ENCODE measurements at places on chromosomes 16 and 17.

- no peak for DNase-seq
These were observed 30.1 kb upstream of the BAHCC1 start for GRCh38 chr17:81365148-81365600.

DNA sequence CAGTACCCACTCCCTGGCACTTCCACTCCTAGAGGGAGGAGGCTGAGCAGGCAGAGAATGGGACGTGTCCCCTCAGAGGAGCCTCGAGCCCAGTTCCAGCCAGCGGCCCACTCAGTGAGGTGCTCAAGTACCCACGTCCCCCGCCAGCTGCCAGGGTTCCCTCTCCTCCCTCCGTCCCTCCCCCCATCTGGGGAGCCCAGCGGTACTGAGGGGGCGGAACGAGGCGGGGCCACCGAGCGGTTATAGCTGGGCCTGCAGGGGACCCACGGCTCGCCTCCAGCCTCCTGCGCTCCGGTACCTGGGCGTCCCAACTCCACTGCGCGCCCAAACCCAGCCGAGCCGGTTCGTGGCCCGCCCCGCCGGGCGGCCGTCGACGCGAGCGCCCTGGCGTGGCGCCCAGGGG, at the start of gene NPW:
TSS of gene NPW (plus strand) at position 268 of the 403 bp plus-strand sequence.
- peak; percentile 63 for DNase-seq

DNA sequence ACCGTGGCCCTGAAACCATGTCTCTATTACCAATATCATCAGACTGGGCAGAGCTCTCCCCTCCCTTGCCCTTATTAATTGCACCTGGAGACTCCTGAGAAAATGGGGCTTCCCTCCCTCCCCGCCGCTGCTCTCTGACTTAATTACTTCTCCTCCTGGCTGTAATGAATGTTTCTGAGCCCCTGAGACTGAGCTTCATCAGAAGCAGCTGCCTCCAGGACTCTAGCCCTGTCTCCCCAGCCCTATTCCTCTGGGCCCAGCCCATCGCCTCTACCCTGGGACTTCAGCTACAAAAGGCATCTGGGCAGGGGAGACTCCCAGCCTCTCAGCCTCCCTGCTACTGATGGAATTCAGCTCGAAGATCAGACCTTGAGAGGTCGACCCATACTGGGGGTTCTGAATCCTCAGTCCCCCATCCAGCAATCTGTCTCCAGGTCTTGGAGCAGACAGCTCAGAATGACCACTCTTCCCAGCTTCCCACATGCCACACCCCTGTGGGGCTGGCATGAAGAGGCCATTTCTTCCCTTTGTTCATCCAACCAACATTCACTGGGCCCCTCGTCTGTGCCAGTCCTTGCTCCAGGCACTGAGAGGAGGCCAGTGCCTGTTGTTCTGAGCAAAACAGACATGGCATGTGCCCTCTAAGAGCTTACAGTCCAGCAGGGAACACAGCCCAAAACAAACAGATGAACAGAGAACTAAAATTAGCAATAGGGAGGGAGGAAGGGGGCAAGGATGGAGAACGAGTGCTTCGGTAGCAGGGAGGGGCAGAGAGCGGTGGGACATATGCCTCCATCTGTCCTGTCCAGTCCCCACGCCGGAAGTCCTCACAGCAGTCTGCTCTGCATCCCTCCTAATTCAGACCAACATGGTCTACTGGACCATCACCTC, 17.0 kb upstream of the NAGS start:
- DNase-seq = no peak

DNA sequence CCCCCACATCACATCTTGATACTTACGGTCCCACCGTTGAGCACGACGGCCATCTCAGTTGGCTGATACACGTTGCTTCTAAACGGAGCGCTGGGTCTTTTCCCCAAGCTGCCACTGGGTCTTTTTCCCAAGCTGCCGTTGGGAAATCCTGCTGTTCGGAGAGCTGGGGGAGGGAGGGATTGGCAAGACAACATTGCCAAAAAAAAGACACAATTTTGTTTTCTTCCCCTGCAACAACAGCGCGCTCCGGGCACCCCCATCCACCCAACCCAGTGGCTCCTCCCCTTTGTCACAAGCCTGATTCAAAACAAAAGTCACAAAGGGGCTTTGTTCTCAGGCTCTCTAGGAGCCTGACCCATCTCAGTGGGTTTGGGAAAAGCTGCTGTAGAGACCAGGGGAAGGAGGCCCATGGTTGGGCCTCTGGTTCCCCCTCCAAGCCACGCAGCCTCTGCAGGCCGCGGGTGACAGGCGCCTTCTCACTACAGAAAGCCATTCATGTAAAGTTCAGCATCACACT, 22.8 kb downstream of the GPRC5B start:
- no peak for DNase-seq

DNA sequence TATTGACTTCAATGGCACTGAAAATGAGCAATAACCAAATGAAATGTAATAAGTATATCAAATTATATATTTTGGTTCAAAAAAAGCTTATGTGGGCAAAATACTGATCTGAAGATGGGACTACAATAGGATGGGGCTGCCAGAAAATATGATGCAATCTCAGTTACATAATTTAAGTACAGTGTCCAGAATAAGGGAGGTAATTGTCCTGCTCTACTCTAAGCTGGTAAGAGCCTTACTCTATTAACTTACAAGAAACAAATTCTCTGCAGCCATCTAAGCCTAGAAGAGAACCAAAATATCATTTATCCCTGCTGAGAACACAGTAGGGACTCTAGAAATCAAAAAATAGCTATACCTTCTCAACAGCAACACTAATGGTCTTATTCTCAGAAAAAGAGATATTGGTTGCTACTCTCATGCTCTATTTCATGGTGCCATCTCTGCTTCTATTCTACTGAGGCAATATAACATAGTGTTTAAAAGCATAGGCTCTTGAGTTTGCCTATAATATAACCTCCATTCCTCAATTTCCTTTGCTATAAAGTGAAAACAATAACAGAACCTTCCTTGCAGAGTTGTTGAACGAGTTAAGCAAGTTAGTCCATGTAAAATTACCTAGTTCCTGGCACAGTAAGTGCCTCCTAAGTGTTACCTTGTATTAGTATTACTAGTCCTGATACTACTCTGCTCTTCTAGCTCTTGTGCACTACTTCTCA, 19.9 kb downstream of the NQO1 start:
- no peak for DNase-seq

GRCh38 chr16:48560692-48561091, 49.3 kb downstream of the N4BP1 start:
- no peak for DNase-seq

DNA sequence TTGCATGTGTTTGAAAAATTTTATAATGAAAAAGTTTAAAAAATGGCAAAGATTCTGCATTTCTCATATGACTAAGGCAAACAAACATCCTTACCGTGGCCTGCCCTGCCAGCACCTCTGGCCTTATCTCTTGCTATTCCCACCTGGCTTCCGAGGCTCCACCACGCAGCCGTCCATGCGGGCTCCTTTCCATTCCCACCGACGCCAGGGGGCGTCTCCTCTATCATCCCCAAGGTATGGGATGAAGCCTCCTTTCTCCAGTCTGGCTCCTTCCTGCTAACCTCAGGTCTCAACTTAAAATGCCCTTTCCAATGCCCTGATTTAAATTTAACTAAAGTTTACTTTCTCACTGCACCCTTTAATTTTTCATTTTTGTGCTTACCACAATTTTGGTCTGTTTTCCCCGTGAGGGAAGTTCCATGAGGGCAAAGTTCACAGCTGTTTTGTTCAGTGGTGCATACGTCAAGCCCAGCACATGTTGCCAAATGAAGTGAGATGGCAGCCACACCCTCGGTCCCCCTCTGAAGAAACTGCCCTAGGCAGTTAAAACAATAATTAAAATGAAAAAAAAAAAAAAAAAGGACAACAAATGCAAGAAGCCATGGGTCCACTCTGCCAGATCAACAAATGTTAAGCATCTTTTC, 13.3 kb upstream of the SDK2 start:
- no peak for DNase-seq

- DNase-seq = no peak
These were observed 158.8 kb upstream of the LHX1 start for GRCh38 chr17:36778448-36778847.

- DNase-seq = no peak
These were observed 8.8 kb downstream of the SLC26A11 start for GRCh38 chr17:80229011-80229410.

- DNase-seq = no peak
These were observed 21.2 kb downstream of the SAP30BP start for GRCh38 chr17:75688209-75688825.

DNA sequence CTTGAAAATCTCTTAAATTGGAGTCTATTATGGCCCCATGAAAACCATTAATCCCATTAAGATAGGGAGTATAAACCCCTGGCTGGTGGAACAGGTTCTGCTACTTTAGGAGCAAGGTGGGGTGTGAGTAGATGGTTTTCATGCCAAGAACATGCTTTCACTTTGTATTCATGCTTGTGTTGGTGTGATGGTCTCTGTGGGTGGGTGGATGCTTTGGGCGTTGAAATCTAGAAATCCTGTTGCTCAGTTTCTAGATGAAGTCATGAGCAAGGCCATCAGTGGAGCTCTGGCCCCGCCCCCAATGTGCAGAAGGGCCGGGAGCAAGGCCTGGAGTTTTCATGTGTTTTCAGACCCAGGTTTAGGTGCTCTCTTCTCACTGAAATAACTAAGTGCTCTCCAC, 20.1 kb downstream of the PLD6 start:
- peak; percentile 66 for DNase-seq

- no peak for DNase-seq
These were observed 6.6 kb upstream of the CBX8 start for GRCh38 chr17:79803421-79803996.

DNA sequence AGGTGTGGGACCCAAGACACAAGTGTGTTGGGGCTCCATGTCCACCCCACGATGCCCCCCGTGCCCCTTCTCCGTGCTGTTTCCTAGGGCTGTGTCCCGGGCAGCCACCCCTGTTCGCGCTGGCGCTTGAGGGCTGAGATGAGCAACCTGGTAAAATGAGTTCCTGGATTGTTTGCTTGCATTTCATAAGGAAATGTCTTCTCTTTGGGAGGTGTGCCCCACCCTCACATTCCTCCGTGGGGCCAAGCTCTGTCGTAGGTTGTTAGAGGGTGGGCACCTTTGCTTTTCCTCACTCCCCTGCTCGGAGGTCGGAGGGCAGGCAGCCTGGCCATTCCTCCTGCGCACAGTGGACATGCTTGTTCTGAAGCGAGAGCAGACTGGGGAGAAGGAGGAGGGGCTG, 171.3 kb upstream of the CHMP6 start:
- DNase-seq = no peak

GRCh38 chr17:36939802-36940312, 2.6 kb downstream of the LHX1 start:
- no peak for DNase-seq

GRCh38 chr16:80723091-80723490, 81.3 kb downstream of the CDYL2 start:
- DNase-seq = no peak

GRCh38 chr17:27848931-27849330, 44.2 kb downstream of the LYRM9 start:
- no peak for DNase-seq

Data from activated naive CD8-positive, alpha-beta T cell treated with anti-CD3 and anti-CD28 coated beads for 36 hours (primary cell).